Coronary artery (tissue), 2 donors: ENCODE measurements at places on chromosomes 12 and 14.

- DNase-seq, result no peak
Measured at GRCh38 chr12:67414011-67414715, 145.0 kb downstream of the CAND1 start.

DNA sequence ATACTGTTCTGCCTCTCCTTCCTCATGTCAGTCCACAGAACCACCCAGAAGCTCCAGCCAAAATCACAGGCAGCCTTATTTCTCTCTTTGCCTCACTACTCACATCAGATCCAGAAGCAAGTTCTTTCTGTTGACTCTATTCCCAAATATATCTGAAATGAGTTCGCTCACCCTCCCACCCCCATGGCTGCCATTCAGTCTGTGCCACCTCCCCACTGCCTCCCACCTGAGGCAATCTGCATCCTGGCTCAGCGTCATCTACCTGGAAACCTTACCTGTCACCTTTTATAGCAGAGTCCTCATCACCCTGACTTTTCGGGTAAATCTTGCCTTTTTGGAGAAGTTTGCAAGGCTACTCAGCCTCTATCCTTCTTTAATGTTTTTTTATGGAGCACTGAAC, 501.8 kb downstream of the BCL11B start:
- DNase-seq, result no peak

DNA sequence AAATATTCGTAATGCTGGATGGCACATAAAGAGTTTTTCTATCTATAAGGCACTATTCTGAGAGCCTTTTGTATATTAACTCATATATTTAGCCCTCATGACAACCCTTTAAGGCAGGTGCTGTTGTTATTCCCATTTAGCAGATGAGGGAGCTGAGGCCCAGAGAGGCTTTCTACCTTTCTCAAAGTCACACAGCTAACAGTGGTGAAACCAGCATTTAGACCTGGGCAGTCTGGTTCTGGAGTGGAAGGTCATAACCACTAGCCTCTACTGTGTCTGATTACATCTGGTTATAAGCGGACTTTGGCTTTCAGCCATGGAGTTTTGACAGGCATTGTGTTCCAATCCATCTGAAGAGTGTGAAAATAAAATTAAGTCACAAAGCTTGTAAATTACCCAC, 41.2 kb upstream of the HDAC7 start:
- no peak for DNase-seq

DNA sequence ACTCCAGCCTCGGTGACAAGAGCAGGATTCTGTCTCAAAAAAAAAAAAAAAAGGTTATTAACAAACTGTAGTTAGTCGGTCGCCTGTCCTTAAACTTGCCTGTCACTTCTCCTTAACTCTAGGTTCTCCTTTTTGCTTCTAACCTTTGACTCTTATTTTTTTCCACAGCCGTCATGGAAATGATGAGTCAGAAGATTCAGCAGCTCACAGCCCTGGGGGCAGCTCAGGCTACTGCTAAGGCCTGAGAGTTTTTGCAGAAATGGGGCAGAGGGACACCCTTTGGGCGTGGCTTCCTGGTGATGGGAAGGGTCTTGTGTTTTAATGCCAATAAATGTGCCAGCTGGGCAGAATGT, 418 bp upstream of the MYG1 start:
- no peak for DNase-seq

DNA sequence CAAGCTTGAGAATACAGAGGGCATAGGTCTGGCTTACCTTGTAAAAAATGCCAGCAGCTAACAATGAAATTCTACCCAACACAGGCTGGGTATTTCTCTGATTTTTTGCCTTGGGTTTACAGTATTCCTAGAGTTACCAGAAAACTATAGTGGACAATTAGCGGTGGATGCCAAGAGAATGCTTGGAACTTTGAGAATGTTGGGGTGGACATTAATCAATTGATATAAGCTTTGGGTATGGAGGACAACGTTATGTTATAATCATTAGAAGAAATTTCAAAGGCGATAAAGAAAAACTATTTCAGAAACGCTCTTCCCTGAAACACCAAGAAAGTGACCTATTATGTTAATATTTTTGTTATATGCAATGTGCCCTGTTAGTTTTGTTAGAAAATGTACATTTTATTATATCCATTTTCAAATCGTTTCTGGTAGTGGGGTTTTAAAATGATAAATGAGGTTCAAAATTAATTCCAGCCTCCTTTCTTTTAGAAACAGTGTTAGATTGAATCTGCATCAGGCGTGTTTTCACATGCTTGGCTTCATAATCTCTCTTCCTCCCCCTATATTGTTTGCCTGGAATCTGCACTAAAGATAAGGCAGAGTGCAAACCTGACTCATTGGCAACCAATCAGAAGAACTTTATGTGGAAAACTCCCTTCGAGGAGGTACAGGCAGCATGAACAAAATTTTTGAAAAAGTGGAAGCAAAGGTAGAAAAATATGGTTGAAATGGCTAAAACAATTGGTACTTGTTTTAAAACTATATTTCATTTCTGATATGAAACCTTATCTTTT, 1.4 kb upstream of the PTPRQ start:
- DNase-seq, result no peak

DNA sequence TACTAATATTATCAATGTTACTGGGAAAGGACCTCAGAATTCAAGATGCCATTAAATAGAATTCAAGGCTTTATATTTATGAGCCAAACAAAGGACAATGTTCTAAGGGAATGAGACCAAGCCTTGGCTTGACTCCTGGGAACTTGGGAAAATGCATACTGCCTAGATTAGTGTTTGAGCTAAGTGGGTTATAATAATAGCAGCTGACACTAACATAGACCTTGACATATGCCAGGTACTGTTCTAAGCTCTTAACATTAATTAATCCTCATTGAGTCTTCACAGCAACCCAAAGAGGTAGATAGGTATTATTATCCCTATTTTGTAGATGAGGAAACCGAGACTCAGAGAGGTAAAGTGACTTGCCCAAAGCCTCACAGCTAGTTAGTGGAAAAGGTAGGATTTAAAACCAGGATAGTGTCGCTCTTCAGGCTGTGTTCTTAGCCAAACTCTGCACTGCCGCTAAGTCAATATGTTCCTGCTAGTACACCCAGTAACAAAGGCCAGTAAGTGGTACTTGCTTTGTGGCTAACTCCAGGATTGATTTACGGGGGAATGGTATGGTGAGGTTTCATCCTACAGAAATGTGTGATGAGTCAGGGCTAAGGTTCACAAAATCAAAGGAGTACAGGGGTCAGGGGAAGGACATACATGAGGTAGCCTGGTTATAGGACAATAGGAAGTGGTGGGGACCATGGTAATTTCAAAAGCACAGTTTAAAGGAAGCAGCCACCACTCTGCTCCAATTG, 35.8 kb upstream of the PRKAB1 start:
- DNase-seq, result no peak

DNA sequence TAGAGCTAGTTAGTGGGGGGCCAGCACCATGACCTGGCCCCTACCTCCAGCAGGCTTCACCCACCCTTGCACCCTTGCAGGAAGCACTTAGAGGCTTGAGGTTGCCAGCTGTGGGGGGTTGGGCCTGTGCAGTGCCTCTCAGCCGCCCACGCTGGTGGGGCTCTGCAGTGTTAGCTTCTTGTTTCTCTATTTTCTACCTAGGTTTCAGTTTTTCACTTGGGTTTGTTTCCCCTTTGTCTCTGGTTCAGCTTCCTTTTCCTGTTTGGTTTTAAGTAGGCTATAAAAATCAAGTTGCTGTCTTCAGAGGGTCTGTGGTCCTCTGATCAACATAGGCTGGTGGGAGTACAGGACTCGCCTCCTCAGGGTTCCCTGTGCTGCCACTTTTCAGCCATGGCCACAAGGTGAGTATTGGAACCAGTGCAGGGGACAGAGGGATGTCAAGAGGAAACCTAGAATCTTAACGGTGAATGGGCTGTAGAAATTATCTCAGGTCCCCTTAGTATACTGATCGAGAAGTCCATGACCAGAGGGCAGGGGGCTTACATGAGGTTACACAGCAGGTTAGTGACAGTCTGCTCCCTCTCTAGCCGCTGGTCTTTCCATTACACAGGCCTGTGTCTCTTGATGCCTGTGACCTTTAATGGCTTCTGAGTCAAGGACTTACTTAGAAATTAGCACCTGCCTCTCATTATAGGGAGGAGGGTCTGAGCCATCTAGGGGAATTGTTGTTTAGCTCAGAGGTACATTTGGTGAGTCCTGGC, at the start of gene EVL:
TSS of gene EVL (plus strand) at position 312 of the 761 bp plus-strand sequence. CDS start at position 391, 79 bp downstream.
- no peak for DNase-seq

- no peak for DNase-seq
Measured at GRCh38 chr12:123032736-123033391, 52.4 kb downstream of the ARL6IP4 start.

- DNase-seq, result no peak
Measured at GRCh38 chr14:101509730-101510371, 51.4 kb upstream of the DIO3 start.

- no peak for DNase-seq
Measured at GRCh38 chr14:97065305-97066067, 268.3 kb downstream of the VRK1 start.

DNA sequence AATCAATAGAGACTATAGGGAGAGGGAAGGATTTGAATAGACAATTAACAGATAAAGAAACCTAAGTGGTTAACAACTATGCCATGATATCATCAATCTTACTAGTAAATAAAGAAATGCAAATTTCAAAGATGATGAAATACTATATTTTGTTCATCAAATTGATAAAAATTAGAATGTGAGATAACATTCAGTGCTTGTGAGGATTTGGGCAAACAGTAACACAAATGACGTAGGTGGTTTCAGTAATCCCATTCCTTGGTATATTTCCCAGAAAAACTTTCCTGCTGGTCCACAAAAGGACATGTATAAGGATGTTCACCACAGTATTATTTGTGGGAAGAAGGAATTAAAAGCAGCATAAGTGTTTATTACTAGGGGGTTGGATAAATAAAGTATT, 136.0 kb downstream of the ERC1 start:
- DNase-seq, result no peak

DNA sequence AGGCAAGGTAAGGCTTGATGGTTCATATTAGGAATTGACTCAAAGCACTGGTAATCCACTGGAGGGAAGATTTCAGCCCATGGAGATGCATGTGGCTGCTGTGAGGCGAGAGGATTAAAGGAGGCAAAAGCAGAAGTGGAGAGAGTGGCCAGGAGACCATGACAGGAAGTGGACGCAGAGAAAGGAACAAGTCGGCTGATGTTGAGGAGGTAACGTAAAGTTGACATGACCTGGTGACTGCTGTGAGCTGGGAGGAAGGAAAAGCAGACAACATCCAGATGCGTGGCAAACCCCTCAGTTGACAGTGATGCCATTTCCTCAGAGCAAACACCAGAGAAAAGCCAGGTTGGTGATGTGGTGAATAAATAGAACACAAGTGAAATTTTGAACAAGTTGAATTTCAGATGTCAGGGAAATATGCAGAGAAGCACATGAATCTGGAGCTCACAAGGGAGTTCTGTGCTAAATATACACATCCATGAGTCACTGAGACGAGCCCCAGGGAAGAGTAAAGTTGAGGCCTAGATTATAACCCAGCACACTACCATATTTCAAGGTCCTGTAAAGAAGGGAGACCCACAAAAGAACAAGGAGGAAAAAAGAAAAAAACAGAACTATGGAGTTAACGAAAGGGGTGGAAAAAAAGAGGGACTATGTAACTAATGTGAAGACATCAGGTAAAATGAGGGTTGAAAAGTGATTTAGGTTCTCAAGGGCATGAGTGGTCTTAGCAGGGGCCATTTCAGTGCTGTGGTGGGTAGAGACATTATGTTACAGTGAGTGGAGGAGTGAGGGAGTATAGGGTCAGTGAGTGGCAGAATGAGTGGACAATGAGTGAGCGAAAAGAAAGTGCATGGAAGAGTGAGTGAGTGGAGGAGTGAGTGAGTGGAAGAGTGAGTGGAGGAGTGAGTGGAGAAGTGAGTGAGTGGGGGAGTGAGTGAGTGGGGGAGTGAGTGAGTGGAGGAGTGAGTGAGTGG, 61.6 kb upstream of the GZMB start:
- DNase-seq, result no peak

DNA sequence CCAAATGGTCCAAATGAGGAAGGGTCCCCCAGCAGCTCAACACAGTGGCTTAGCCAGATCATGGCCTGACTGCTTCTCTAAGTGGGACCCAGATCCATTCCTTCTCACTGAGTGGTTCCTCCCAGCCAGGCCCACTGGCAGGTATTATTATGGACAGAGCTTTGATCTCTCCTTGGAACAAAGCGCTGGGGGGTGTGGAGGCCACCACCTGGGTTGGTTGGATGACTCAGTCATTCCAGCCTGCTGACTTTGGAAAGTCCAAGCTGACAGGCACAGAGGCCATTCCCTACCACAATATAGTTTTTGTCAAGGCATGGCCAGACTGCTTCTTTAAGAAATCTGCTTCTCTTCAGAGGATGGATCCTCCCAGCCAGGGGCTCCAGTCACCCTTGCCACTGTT, 341.1 kb downstream of the BTG1 start:
- DNase-seq, result no peak

GRCh38 chr14:67539116-67539515, 6.0 kb downstream of the PLEKHH1 start:
- DNase-seq, result no peak

GRCh38 chr12:9118158-9118557, 2.4 kb upstream of the A2M start:
- no peak for DNase-seq

GRCh38 chr12:76202621-76203020, 118.1 kb upstream of the NAP1L1 start:
- DNase-seq, result no peak

DNA sequence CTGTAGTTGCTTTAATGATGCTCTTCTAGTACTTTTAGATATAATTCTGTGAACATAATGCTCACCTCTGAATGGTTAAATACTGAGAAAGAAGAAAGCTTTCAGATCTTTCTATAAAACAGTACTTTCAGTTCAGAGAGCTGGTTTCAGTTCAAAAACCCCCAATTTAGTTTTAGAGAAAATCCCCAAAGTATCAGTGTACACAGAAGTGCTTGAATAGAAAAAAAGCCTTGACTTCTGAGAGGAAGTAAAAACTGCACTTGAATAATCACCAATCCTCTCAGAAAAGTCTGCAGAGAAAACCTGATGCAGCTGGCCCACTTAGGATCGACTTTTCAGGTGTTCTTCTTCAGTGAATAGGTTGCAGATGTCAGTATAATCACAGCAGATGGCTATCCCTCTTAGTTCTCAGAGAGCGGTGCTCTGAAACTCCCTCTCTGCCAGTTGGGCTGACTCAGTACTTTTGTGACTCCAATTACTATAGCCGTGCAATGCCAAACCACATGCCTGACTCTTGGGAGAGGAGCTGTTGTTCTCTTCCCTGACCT, 616.3 kb downstream of the LRFN5 start:
- no peak for DNase-seq

DNA sequence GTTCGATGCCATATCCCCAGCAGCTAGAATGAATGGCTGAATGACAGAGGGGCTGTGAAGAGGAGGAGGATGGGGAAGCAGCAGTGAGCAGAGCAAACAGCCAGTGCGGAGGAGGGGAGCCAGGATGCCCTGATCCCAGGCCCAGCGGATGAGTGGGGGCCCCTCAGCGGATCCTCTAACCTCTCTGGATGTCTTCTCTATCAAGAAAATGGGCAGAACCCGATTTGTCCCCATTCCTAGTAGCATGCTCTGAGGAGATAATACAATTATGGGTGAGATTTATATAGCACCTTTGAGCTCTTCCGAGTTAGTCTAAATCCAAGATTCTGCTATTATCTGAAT, 30.0 kb upstream of the RPLP0 start:
- DNase-seq, result no peak
